ENCODE measurements at places on chromosomes 1 and 21.
A peak's percentile ranks its signal among the peaks of the same experiment; 100 is the strongest.

- DNase-seq = no peak
Measured at GRCh38 chr1:151476083-151476482, 16.8 kb upstream of the POGZ start.

GRCh38 chr1:46630719-46631118 is 14.1 kb upstream of the MOB3C start:
- no peak for DNase-seq

- DNase-seq = no peak
Measured at GRCh38 chr21:41119901-41120300, 48.1 kb upstream of the BACE2 start.

DNA sequence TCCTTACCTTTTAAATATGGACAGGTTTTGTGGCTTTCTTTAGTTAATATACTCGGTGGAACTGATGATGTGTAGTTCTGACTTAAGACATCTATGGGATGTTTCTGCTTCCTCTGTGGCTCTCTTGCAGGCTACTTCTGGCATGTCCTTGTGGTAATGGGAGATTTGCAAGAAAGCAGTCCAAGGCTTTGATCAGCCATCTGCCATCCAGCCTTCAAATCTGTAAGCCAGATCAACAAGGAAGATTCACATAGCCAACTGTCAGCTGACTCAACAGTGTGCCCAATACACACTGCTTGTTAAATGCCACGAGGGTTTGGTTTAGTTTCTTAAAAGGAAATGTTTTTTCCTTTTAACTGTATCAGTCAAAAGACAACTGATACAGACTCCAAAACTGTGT is 722.2 kb upstream of the CHRM3 start:
- DNase-seq = no peak

DNA sequence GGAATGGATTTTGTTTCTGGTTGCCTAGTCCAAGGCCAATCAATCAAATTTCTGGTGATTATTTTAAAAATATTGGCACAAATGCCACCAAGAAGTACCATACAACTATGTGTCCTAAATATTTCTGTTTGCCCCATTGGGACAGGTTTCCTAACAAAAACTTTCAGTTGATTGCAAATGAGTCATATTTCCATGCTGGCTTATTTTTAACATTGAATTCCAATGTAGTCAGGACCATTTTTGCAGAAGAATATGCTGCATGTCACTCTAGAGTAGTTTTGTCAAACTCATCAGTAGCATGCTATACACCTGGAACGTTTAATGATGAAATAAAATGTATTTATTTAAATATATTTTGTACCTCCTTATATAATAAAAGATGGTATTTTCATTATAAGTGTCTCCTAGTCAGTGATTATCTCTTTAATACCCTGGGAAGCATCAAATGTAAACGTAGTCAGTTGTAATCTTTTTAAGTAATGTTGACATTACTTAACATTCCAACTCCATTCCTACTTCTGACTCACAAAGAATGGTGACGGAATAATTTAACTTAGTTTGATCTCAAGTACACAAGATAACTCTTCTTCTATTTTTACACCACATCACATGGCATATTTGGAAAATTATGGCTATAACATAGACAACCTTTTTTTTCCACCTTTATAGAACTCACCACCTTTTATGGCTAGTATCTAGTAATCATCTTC is 39.0 kb upstream of the USH2A start:
- no peak for DNase-seq

GRCh38 chr21:41207401-41208375 is 39.7 kb downstream of the BACE2 start:
- DNase-seq = no peak

- no peak for DNase-seq
Measured at GRCh38 chr1:117828201-117828600, 101.2 kb downstream of the GDAP2 start.

DNA sequence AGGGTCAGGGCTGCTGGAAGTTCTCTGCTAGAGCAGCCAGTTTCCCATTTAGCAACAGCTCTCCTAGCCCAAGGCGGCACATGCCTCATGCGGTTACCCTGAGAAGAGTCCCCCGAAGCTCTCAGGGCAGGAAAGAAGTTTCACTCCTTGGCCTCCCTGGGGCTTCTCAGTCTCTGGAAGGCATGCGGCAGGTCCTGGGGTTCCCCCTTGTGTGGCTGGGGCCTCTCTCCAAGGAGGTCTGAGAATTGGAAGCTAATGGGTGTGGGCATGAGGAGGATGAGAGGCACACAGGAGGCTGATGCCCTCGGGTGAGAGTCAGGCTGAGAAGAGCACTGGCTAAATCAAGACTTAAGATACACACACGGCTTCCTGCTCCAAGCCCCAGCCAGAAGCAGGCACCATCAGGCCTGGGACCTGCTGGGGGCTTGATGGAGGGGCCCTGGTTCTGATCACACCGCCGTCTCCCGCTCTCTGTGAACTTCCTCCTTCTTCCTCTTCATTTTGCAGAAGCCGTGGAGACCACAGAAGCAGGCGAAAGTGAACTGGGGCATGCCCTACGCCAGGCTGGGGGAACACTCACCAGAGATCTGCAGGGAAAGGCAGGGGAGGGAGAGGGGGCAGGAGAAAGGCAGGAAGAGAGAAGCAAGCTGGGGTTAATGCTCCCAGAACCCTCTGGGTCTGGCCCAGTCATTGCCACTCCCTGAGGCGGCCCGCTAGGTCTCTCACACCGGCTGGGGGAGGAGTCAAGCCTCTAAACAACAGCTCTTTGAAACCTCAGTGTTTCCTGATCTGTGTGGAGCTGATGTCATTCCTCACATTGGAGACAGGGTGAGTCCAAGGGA is 15.1 kb downstream of the BLACAT1 start:
- peak; percentile 68 for DNase-seq

DNA sequence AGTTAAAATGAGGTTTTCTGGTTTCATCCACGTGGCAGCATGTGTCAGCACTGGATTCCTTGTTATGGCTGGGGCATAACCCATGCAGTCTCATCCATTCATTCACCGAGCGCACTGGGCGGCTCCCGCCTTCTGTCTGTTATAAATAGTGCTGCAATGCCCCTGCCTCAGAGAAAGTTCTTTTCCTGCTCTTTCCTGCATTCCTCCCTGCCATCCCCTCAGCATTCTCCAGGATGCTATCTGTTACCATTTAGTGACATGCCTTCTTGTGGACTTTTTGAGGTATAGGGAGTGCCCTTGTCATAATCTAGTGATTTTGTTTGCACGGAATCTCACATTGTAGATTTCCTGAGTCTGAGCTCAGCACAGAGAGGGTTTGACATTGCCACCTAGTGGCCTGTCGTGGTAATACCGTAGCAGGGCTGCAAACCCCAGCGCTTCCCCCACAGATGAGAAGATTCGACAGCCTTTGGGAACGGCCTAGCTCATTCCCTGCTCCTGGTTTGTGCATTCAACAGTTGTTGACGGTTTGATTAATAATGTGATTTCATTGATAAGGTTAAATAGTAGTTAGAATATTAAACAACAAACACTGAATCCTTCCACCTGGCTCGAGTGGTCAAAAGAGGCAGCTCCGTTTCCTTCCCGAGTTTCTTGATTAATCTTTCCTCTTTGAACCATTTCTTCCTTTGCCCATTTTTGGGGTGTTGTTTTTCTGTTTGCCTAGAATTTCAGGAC is 46.3 kb downstream of the UMODL1 start:
- DNase-seq = peak; percentile 81

- DNase-seq = no peak
Measured at GRCh38 chr1:212089560-212090163, 54.1 kb downstream of the DTL start.

GRCh38 chr1:1212780-1213344 is 1.1 kb downstream of the TNFRSF4 start:
- peak; percentile 50 for DNase-seq

DNA sequence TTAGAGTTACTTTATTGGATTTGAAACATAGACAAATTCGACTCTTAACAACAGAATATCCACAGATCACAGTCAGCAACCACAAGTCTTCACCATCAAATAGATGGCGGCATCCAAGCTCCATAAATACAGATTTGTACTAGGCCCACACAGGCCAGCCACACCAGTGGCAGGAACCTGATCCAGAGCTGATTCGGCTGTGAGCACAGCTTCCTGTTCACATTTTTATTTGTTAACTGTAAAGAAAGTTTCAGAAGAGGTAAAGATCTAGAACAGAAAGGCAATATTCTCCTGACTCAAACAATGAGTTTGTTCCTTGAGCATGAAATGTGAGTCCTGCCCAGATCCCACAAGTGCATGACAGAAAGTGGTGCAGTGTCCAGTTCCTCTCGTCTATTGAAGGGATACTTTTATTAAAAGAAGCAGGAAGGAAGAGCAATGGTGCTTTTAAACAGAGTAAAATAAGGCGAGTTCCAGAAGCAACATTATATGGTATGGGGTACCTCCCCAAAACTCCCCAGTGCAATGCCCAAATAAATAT is 205.8 kb downstream of the SLC45A1 start:
- DNase-seq = no peak

- DNase-seq = peak; percentile 50
Measured at GRCh38 chr1:32241001-32241763, 5.8 kb upstream of the FAM167B start.

GRCh38 chr1:193542690-193543089 is 356.3 kb upstream of the B3GALT2 start:
- no peak for DNase-seq

DNA sequence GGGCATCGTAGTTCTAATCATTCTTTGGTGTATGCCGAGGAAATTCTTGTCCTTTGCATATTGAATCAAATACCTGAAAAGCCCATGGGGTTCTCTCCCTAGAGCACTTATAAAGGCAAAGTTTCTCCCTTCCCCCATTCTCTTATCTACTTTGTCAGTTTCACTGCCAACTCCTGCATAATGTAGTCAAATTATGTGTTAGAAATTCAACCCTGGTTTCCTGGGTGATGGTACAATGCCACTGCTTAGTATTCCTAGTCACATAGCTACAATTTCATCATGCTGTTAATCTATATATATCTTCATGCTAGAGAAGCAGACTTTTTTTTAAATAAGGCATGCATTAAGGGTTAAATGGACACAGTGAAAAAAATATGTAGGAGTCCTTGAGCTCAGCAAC is 119.0 kb downstream of the PDE4B start:
- no peak for DNase-seq

- DNase-seq = no peak
Measured at GRCh38 chr1:244957525-244957924, 93.2 kb upstream of the HNRNPU start.
